ENCODE measurements at places on chromosomes 2 and 18.

DNA sequence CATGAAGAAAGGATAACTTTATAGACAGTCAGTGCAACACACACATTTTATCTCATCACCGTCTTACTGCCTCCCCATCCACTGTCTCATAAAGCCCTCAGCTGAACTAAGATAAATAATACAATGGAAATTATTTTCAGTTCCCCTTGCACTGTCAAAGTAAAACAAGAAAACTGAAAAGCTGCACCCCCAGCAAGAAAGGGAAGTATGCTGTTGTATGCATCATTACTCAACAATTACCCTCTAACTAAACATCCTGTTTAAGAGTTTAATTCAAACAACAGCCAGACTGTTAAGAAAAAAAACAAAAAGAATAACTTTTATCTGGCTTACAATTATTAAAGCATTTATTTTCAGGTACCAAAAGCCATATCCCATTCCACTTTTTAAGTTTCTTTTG is 25.0 kb downstream of the MPPE1 start:
- DNase-seq = no peak

GRCh38 chr18:79321625-79322405 is 73.9 kb upstream of the NFATC1 start:
- DNase-seq = no peak

DNA sequence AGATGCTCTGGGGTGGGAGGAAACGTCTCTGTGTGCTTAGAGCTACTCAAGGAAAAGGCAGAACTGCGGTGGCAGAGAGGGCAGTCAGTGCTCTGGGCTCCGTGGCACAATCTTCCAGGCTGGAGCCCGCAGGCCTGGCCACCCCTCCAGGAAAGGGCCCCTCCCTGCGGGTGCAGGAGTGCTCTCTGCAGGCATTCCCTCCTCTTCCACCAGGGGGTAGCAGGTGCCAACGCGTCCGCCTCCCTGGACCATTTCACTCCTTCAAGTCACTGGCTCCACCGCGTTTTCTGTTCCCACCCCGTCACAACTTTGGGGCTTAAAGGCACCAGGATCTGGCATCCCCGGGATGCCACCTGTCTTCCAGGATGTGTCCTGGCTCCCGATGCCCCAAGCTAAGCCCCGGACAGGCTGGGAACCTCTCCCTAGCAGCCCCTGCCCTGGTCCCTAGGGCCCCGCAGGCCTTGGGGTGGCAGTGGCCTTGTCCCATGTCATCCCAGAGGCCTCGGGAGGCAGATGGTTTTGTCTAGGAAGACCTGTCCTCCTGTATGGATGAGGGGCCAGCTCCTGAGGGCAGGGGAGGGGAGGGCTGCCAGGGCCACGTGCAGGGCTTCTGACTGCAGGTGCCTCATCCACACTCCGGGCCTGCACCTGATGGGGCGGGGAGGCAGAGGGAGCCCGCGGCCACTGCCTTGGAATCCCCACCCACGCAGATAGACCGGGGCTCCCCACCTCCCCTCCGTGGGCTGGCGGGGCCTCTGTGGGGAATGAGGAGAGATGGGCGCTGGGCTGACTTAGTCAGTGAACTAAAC is 26.4 kb downstream of the KCNIP3 start:
- no peak for DNase-seq

DNA sequence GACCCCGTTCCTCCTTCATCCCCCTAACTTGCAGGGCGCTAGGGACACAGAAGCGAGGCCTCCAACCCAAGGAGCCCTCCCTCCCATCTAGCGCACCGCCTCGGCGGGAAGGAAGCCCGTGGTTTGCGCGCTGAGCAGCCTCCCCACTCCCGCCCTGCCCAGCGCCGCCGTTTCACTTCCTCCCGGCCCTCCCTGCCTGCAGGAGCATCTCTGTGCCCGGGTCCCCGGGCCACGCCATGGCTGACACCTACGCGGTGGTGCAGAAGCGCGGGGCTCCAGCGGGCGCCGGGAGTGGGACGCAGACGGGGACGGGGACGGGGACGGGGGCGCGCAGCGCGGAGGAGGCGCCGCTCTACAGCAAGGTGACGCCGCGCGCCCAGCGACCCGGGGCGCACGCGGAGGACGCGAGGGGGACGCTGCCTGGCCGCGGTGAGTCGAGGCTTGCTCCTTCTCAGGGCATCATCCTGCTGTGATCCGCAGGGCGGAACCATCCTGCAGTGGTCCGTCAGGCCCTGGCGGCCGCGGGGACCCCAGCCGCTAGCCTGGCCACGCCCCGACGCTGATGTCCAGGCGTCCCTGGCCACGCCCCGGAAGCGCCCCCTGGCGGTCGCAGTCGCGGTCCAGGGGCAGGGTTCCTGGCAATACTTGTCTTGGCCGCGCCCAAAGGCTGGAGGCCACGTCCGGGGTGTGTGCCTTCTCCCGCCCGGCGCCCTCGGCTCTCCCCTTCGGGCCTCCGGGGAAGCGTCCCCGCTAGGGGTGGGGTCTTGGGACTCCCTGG is 16.4 kb downstream of the PTPN18 start:
- DNase-seq = peak; percentile 94

DNA sequence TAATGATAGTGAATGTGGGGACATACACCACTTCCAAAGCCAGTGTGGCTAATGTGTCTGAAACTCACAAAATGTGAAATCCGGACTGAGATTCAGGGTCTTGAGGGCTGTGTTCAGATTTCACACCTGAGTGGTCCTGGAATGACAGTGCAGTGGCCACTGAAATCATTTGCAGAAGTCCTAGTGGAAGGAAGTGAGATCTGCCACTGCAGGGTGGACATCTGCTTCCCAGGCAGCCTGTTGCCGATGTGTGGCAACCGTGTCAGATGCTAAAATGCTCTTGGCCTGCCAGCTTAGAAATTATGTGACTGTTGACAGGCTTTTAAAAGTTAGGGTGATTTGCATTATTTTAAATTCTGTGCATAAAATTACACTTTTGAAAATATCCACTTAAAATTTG is 77.8 kb upstream of the TMEM200C start:
- no peak for DNase-seq

- DNase-seq = no peak
Measured at GRCh38 chr18:10560452-10561045, 34.7 kb downstream of the NAPG start.

GRCh38 chr2:11480859-11481258 is 14.9 kb upstream of the E2F6 start:
- no peak for DNase-seq

- DNase-seq = no peak
Measured at GRCh38 chr2:72154386-72154975, 6.8 kb upstream of the CYP26B1 start.

DNA sequence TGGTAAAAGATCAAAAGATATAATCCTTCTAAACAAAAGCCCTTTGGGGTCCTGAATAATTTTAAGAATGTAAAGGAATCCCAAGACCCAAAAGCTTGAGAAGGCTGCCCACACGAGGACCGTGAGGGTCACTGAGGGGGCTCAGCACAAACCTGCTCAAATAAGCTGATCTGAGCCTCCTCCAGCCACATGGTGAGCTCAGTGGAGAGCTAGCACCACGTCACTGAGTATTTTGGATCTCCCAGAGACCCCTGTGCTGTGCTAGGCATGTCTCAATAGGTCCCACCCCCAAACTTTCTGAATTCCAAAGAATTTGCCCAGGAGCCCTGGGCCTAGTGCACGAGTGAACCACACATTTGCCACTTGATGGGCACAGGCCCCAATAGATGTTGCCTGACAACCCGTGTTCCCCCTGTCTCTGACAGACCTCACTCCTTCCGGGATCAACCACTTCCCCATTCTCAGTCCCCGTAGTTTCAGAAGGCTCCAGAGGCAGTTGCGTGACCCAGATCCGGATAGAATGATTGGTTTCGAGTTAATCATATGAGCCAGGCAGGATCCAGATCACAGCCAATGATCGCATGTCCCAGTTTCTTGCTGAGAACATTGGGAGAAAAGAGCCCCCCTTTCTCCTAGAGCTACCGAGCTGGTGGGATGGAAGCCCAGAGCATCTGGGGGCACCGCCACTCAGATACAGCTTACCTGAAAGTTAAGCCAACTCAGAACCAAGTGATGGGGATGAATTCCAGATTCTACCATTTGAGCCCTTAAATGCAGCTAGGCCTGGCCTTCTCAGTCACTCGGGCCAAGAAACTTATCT is 203.8 kb downstream of the TNS1 start:
- no peak for DNase-seq

DNA sequence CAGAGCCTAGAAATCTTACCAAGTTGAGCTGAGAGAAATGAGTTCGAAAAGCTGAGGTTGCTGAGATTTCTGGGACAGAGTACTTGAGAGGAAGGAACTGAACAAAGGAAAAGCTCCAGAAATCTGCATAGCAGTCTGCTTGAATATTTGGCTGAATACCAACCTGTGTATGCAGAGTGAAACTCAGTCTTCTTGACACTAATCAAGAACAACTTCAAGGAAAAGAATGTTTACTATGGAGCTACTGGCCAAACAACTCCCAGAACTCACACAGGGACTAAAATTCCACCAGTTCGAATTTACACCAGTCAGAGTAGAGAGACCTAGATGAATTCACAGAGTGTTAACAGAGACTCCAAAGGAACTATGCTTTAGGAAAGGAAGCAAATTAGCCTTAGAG is 66.5 kb downstream of the USP37 start:
- no peak for DNase-seq

GRCh38 chr2:181546086-181546485 is 88.9 kb downstream of the ITGA4 start:
- DNase-seq = no peak

GRCh38 chr2:120481446-120482194 is 135.7 kb downstream of the INHBB start:
- peak; percentile 57 for DNase-seq

DNA sequence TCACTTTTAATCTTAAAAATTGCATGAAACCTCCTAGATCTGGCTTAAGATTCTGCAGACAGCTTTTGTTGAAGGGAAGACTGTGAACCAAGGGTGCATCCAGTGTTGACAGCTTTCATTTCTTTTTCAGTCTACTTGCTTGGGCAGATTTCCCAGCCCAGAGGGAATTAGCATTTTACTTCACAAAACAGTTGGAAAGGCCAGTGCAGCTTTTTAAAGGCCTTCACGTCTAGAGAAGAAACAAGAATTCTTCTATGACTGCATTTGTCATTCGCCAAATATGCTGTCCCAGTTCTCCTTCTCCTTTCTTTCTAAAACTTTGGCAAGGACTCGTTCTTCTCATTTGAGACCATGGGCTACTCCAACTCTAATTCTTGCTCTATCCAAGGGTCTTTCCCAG is 17.4 kb downstream of the NTSR2 start:
- DNase-seq = no peak

GRCh38 chr2:3000968-3001367 is 376.6 kb downstream of the EIPR1 start:
- no peak for DNase-seq

DNA sequence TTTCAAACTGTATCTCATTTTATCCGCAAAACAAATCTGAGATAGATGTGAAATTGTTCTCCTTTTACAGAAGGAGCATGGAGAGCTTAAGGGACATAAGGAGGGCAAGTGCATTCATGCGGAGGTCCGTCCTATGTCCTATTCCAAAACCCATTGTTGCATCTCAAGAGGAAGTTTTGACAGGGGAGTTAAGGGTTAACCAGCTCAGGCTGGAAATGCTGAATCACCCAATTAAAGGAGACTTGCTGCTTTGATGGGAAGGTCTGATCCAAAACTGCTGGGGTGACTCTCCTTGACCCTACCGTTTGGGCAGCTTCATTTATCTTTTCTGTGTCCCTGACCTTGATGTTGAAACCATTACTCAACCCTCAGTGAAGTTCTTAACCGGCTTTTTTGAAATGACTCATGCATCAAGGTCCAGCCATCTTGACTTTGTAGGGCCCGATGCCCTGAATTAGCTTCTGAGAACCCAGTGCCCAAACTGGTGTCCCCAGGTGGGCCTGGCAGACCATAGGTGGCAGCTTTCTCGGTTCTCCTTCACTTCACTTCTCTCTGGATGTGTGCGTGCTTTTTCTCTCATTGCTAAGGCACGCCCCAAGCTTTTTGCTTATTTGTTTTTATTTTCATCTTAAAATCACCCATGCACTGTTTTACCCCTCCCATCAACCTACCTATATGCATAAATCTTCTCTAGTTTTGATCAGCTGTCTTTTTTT is 15.9 kb upstream of the TXNDC2 start:
- DNase-seq = no peak

DNA sequence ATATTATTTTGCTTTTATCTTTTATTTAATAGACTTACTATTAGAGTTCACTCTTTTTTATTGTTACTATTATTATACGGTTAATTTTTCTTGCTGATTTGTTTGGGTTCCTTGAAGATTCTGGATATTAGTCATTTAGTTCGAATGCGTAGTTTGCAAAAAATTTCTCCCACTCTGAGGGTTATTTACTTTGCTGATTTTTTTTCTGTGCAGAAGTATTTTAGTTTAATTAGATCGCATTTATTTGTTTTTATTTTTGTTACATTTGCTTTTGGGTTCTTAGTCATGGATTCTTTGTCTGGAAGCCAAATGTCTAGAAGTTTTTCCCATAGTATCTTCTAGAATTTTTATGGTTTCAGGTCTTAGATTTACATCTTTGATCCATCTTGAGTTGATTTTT is 585.2 kb downstream of the CPS1 start:
- no peak for DNase-seq

GRCh38 chr18:47470941-47471340 is 219.5 kb upstream of the SKOR2 start:
- no peak for DNase-seq

- DNase-seq = no peak
Measured at GRCh38 chr2:134581877-134582546, 136.8 kb downstream of the TMEM163 start.

- no peak for DNase-seq
Measured at GRCh38 chr18:29041976-29042375, 865.0 kb upstream of the CDH2 start.

DNA sequence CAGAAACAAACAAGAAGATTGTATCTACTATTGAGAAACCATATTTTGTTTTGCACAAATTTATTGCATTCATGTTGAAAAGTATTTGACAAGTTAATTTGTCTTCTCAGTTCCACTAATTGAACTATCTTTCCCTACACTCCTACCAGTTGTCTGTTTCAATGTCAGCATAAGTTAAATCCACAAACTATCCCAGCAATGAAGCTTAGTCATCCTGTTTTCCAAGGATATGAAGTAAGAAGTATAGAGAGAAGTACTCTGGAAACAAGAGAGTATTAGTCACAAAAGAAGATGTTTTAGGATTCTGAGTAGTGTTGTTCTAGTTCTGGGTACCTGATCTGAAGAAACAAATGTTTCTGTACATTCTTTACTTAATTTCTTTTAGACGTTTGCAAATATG is 261.6 kb upstream of the ZNF804A start:
- no peak for DNase-seq

- no peak for DNase-seq
Measured at GRCh38 chr2:119242276-119243119, 18.9 kb downstream of the STEAP3 start.

Data from chondrocyte (in vitro differentiated cells).